Cerebellum (tissue), 4 donors: ENCODE measurements at places on chromosomes 6 and 20. TPM values are rescaled to one million over a fixed set of nuclear protein-coding genes. Genes with fewer than 3 reads are reported as not detected.

HMGCLL1 gene
- total RNA-seq, result 35.2 TPM

MAN1A1 gene
- 31.1 TPM for total RNA-seq

OR12D1 gene
- not detected for total RNA-seq

TAGAP gene
- total RNA-seq, result 2.4 TPM

FAM83D gene
- 5.9 TPM for total RNA-seq

PRPH2 gene
- total RNA-seq, result 5.4 TPM

ADGRG6 gene
- 25.6 TPM for total RNA-seq

MPC1 gene
- total RNA-seq, result 27.1 TPM

CAGE1 gene
- 0.18 TPM for total RNA-seq

DNA sequence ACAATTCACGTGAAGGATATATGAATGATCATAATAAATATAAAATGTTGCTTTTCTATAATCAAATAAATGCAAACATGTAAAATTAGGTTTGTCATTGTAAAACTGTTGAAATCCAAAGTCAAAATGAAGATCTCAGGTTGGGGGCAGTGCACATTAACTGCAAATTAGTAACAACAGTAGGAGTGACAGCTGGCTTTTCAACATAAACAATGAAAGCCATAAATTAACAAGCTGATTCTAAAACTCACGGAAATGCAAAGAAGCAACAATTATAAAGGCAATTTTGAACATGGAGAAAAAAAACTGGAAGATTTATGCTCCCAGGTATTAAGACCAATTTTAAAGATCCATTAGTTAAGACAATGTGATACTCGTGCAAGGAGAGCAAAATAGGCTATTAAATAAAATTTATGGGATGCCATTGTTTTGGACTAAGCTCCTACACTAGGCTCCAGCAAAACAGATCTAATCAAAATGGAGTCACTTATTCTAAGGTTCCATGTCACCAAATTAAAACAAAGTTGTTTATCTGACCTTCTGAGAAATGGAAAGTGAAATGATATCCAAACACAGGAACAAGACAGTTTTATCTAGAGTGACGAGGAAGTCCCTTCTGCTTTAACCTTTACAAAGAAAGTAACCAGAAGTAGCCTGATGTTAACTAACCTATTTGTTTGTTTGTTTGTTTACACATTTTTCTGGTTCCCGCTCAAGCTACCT lies 770.8 kb downstream of the EPHA7 start:
- no peak for DNase-seq

DNA sequence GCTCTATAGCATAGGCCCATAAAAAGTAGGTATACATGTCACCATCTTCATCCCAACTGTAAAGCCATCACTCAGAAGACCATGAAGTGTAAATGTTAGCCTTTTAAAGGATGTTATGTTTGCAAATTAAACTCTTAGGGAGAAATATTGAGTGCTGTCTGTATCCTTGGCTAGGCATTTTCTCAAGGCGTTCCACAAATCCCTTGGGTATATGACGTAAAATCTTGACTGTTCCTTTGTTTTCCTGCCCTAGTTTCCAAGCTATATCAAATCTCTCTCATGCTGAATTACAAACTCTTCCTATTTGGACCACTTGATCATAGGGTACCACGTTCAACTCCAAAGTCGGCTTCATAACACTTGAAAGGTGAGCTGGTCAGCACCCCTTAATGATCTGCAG lies 486.2 kb downstream of the HDGFL1 start:
- DNase-seq, result no peak

DNA sequence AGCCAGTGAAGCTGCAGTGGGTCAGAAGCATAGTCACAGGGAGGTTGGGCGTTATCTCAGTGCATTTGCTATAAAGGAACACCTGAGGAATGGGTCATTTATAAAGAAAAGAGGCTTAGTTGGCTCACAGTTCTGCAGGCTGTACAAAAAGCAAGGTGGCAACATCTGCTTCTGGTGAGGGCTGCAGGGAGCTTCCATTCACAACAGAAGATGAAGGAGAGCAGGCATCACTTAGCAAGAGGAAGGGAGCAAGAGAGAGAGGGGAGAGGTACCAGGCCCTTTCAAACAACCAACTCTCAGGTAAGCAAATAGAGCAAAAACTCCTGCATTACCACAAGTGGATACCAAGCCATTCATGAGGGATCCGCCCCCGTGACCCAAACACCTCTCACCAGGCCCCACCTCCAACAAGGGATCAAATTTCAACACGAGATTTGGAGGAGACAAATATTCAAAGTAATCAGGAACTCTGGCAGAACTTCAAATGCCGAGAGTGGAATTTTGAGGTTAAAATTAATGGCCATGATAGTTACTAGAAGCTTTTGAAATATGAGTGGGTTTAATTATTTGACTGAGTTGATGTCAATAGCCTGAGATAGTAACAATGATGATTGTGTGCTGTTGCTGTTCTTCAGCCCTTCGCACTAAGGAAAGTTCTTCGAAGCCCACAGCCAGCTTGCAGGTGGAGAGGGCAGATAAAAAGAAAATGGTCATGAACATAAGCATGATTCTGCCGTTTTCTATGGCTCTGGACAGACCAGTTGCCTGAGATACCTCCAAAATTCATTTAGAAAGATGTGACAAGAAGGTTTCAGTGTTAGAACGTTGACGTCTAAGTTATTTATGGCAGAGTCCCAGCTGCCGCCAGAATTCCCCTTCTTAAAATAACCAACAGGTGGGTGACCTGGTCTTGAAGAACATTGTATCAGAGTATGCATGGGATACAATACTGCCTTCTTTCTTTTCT lies 55.3 kb upstream of the ADTRP start:
- DNase-seq, result no peak

DNA sequence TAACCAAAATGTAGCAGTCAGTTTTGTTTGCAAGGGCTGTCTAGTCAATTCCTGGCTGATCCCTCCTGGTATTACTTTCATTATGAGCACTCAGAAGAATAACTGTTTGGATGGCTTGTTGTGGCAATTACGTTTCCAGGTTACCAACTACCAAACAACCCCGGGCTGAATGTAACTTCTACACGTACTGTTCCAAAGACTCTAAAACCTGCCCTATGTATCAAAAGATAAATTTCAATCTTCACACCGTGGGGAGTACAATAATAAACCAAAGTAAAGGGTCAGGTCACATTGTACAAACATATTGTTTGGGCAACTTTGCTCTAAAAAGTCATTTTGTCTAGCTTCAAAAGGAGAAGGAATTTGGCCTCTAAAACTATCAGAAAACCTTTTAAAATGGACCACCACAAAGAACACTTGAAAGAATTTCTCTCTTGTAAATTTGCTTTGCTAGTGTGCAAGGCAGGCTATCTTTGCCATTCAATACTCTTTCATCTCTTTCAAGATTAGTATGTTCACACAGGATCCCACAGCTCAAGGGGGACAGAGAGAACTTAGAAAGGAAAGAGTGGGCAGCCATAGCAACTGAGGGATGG lies 27.6 kb downstream of the DCDC2 start:
- no peak for DNase-seq

- no peak for DNase-seq
Observed at GRCh38 chr6:140208286-140208685, 833.8 kb upstream of the CITED2 start.

DNA sequence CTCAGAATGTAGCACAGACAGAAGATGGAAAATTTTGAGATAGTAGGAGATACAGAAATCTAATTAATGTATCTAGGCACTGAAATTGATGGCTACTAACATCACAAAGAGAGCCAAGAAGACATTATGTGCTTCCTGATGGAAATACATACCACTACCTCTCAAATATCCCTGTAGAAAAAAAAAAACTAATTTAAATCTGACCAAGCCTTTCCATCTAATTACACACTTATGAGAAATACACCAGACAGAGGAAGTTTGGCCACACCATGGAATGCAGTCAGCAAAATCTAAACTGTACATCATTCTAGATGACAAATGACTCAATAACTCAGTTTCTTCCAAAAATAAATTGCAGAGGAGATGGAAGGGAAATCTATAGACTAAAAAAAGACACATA lies 18.9 kb downstream of the VPS52 start:
- DNase-seq, result no peak

GRCh38 chr6:157454762-157455714 lies 74.0 kb downstream of the ZDHHC14 start:
- DNase-seq, result no peak

DNA sequence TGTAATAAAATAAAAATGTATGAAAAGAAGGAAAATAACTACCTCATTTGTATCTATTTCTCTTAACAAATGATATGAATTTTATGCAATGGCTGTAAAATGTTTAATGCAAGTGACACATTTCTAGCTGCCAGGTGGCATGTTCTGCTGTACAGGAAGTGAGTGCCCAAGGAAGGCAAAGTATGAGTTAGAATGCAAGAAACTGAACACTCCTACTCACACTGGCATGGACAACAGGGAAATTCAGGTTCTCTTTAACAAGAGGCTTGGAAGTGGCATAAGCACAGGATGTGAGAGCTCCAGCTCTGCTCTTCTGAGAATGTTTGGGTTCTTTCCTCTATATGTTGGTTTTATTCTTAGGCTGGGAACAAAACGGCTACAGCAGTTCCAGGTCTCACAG lies 20.4 kb upstream of the LAMA4 start:
- DNase-seq, result no peak

GRCh38 chr6:24522228-24523176 lies 27.7 kb downstream of the ALDH5A1 start:
- DNase-seq, result no peak

DNA sequence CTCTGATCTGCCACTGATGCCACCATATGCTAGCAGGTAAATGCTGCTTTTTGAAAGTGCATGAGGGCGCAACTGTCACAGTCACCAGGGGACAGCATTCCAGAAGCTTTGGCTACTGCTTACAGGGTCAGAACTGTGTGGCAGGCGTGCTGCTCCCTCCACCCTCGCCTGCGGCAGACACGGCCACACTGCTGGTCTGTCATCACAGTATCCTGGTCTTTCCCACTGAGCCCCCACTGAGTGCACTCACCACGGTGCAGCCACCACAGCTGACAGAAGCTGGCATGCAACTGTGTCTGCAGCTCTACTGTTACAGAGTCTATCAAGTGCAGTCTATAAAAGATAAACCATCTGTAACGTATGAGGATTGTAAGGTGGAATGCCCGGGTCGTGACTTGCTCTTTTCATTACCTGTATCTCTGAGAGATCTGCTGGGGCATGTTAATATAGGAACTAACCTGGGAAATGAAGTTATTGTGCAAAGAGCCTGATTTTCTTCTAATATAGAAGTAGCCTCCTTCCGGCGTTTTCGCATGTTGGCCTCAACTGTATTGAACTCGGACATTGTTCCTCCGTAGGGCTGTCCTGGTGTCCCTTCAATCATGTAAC lies 24.5 kb downstream of the GCLC start:
- DNase-seq, result no peak

GRCh38 chr20:33993576-33994221 lies at the start of gene RALY:
RALY (plus strand) TSS chr20:33993911; CDS start chr20:34072075, 78,164 bp downstream.
- peak; percentile 86 for DNase-seq

- DNase-seq, result no peak
Observed at GRCh38 chr6:16466800-16467553, 228.6 kb downstream of the GMPR start.

- no peak for DNase-seq
Observed at GRCh38 chr20:39458452-39458851, 496.3 kb downstream of the DHX35 start.

DNA sequence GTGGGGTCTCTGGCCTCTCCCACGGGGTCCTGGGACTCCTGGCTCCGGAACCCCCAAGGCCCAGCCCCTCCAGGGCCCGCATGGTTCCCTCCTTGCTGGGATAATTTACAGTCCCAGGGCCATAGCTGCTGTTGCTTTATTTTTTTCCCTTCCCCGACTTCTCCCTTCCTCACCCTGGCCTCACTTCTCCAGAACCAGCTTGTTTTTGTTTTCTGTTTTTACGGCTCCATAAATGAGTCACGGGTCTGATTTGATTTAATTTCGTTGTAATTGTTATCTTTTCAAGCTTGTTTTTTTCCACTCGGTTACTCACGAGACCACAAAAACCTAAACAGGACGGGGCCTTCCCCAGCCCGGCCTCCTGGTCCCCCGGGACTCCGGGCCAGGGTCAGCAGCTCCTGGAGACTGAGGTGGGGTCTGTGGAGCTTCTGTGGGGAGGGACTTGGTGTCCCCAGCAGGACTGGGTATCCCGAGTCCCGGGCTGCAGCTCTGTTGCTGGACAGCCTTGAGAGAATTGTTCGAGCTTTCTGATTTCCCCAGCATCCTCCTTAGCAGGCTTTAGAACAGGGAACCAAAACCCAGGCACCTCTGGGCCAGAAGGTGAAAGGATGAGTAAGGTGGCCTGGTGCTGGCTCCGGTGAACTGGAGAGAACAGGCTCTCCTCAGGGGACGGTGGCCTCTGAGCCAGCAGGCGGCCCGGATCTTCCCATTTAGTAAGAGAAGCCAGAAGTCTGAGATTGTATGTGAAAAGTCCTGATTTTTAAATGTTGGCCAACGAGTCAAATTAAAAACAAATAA lies 94.9 kb downstream of the CEBPB start:
- DNase-seq, result no peak

- DNase-seq, result no peak
Observed at GRCh38 chr6:37451441-37452193, 18.6 kb downstream of the CMTR1 start.

- DNase-seq, result peak; percentile 59
Observed at GRCh38 chr20:16947479-16947878, 199.3 kb downstream of the OTOR start.

- no peak for DNase-seq
Observed at GRCh38 chr6:10613723-10614122, 80.7 kb downstream of the C6orf52 start.

- no peak for DNase-seq
Observed at GRCh38 chr6:4803343-4803744, 27.1 kb downstream of the CDYL start.

DNA sequence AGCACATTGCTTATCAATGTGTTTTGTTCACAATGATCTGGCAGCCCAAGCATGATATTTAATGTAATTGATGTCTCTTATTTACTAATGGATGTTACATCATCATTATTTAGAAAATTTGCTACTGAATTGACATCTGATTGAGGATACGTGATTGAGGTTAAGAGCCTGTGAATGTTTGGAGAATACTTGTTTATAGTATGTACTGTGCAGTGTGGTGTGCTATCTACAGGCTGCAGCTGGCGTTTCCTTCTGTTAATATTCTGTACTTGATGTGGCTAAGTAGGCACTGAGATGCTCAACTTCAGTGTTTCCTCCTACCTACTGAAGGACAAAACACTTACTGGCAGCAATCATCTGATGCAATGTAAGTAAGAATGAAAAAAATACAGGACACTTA lies 709.6 kb upstream of the FLRT3 start:
- DNase-seq, result no peak

DNA sequence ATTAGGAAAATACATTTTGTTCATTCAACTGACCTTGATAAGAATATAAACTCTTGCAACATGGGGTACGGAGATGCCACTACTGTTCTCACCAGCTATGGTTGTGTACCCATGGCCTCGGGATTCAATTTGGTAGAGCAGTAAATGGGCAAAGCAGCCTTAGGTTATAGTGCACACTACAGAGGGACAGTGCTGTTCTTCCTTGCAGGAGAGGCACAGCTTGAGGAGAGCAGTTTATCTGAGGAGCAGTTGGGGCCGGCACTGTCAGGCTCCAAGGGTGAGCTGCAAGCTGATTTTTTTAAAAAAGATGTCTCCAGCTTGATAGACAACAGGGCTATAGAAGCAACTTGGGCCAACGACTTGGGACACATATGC lies 82.4 kb downstream of the SLC35B3 start:
- no peak for DNase-seq

- no peak for DNase-seq
Observed at GRCh38 chr6:143707697-143708096, 29.9 kb downstream of the PHACTR2 start.

GRCh38 chr6:72890233-72890632 lies 268.4 kb downstream of the KCNQ5 start:
- no peak for DNase-seq
